ENCODE measurements at places on chromosomes 6 and 20.

DNA sequence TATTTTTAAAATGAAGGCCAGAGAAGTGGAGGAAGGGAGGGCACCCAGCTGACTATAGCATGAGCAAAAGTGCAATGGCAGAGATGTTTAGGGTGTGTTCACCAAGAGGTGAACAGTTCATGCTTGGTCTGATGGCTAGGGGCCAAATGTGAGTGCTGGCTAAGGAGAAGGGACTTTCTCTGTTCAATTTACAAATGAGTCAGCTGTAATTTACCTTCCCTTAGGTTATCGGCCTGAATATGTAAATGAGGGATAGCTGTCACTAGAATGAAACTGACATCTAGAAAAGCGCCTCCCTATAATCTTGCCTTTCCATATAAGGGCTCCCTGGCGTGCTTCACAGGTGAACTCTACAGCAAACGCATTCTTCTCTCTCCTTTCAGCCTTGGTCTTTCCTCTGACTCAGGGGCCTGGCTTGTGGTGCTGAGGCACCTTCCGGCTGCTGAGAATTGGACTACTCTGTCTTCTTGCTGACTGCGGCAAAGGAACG is 114.7 kb upstream of the BACH2 start:
- no peak for DNase-seq

DNA sequence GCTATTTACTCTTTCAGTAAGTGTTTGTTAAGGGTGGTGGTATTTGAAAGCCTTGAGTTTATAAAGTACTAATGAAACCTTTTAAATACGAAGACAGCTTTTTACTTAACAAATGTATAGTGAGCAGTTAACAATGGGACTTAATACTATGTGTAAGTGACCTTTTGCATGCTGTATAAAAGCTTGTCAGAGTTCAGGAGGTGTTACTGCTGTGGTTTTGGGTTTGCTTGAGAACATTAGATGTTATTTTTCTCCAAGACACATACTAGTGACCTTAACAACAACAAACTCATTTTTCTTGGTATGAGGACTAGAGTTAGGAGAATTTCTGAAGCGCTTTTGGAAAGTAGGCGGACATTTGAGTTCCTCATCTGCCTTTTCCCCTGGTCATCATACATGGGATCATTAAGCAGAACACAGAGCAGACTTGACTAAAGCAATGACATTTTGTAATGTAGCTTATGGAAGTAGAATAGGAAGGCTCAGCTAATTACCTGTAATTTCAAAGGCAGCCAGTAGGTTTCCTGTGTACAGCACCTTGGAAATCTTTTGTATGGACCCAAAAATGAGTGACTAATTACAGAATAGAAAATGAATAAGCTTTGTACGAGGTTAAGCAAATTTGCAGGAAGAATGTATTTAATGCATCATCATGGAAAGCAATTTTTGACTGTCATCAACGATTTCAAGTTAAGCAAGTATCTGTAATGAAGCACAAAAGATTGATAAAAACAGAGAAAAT is 14.1 kb downstream of the CDYL start:
- no peak for DNase-seq

GRCh38 chr20:34389206-34389953 is 26.3 kb downstream of the ITCH start:
- DNase-seq = no peak

DNA sequence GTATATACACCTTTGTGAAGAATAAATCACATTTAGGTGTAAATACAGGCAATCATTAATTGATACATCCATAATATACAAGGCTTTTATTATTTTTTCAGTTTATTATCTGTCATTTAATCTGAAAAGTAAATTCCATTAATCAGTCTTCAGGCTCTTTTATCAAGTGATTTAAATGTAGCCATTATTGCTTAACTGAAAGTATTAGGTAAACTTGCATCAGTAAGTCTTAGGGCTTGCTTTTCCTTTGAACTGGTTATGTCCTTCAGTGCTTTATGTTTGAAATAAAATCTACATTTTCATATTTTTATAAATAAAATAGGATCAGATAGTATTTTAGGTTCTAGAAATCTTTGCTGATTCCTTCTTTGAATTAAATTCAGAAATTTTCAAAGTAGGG is 4.1 kb downstream of the TPBG start:
- no peak for DNase-seq

DNA sequence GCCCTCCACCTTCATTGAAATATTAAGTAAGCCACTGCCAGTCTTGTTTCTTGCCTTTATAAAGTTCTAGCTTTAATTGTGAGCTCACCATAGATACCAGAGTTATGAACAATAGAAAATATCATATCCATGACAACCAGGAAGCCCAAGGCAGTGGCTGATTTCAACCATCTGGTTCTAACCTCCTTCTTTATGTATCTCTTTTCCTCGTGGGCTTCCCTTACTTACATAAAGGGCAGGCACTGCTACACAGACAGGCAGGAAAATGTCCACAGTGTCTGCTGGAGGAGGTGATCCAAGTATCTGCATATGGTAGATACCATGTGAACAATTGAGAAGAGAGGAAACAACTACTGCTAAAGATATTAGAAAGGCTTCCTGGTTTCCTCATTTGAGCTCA is 65.2 kb upstream of the PRND start:
- no peak for DNase-seq

All from left ventricle myocardium superior (tissue), 1 donor.